ENCODE measurements at places on chromosomes 11 and 22.

GRCh38 chr22:43859176-43859575, 3.1 kb downstream of the SULT4A1 start:
- no peak for DNase-seq

DNA sequence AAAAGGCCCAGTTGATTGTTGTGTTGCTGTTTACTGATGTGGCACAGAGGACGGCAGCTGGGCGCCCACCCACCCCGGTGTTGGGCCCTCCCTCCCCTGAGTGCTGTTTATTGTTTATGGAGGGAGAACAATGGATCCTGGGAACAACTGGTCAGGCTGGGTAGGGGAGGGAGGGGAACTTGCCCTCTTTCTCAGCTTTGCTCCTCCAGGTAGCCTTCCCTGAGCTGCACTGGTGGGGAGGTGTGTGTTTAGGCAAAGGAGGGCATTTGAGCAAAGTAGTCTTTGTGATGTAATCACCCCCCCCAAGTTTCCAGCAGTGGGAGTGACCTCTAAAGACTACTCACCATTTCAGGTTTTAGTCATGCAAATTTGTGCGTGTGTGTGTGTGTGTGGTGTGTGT, 1035.3 kb downstream of the NTM start:
- DNase-seq: no peak

DNA sequence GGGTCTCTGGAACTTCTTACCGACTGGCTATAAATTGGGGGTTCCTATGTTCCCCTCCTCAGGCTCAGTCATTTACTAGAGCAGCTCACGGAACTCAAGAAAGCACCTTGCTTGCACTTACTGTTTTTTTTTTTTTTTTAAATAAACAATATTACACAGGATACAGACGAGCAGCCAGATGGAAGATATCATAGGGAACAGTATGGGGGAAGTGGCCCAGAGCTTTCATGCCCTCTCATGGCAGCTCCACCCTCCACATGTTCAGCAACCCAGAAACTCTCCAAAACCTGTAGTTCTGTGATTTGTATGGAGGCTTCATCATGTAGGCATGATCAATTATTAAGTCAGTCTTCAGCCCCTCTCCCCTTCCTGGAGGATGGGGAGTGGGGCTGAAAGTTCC, 7.5 kb downstream of the UVRAG start:
- DNase-seq: no peak

- no peak for DNase-seq
These were observed 197.9 kb upstream of the BDNF start for GRCh38 chr11:27898166-27898565.

- DNase-seq: peak; percentile 49
These were observed 4.0 kb upstream of the FTH1 start for GRCh38 chr11:61971248-61972111.
